ENCODE measurements at places on chromosomes 12 and 14. TPM values are rescaled to one million over a fixed set of nuclear protein-coding genes. Genes with fewer than 3 reads are reported as not detected.

DNA sequence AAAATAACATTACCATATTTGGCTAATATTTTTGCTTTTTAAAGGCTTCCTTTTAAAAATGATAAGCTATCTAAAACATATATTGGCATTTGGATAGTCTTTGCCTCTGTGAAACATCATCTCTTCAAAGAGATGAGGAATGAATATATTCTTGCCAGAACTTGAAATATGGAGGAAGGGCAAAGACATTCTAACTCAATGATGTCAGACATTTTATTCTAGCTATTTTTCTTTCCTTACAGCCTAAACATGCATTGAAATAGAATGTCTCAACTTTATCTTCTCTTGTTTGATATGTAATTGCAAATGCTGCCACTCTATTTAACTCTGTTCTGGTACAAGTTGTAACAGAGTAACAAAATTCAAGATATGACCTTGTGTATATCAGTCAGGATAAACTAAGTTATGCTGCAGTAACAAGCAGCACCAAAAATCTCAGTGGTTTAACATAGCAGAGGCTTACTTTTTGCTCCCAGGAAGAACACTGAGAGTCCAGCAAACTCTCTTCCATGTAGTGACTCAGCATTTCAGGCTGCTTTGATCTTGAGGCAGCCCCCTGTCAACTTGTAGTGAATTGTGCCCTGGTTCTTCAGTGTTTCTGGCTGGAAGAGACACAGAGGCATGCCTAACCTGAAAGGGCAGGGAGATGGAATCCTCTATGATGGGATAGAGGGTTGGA is 11.0 kb downstream of the IRAK3 start:
- DNase-seq, result no peak

- DNase-seq, result no peak
These were observed 480.2 kb upstream of the FBXO33 start for GRCh38 chr14:39912192-39913100.

GRCh38 chr14:95526483-95527386 is 8.1 kb upstream of the GLRX5 start:
- no peak for DNase-seq

GRCh38 chr12:15698377-15698871 is 90.8 kb downstream of the EPS8 start:
- no peak for DNase-seq

DNA sequence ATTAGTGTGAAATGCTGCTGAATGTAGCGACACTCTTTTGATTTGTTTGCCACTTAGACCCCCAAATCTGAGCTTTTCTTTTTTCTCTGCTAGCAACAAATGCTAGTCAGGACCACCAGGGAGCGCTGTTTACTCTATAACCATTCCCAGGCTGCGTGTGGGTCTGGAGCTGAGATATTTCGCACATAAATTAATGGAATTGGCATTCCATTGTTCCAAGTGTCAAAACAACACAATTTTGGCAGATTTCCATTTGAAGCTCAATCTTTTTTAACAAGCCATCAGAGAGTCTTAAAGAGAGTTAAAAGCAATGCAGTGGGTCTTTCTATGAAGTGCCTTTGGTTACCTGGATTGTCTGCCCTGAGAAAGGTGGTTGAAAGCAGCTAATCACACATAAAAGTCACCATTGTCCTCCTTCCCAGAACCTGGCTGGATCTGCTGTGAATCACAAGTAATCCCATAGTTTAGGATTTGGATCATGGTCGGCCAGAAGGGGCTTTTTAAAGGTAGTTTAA is 7.4 kb upstream of the TMEM132C start:
- no peak for DNase-seq

- DNase-seq, result no peak
These were observed 136.9 kb downstream of the EGLN3 start for GRCh38 chr14:33814010-33814409.

- DNase-seq, result no peak
These were observed 301.9 kb downstream of the CCER1 start for GRCh38 chr12:90653040-90653439.

DNA sequence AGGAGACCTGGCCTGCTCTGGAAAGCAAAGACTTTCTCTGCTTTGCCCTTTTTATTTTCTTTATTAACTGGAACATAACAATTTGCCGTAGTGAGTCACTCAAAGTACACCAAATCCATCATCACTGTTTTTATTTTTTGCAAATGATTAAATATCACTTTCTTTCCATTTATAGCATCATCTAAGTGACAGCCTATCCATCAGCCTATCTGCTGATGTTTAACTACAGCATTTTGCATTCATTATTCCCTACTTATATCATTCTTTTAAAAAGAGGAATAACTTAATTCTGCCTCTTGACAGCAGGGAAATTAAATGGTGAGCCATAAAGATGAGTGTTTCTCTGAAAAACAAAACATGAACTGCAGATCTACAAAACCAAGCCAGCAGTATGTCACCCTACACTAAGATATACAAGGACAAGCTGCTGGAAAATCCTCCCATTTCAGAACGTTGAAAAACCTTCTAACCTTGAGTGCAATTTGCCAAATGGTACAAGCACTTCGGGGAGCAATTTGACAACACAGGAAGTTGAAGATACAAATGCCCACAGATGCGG is 821.3 kb upstream of the TMEM132C start:
- DNase-seq, result no peak

GRCh38 chr12:45122768-45123380 is 72.0 kb upstream of the DBX2 start:
- peak; percentile 64 for DNase-seq

GRCh38 chr14:103155010-103155409 is 31.7 kb downstream of the TNFAIP2 start:
- peak; percentile 86 for DNase-seq

GRCh38 chr12:129527506-129527905 is 376.3 kb downstream of the TMEM132D start:
- DNase-seq, result no peak

DNA sequence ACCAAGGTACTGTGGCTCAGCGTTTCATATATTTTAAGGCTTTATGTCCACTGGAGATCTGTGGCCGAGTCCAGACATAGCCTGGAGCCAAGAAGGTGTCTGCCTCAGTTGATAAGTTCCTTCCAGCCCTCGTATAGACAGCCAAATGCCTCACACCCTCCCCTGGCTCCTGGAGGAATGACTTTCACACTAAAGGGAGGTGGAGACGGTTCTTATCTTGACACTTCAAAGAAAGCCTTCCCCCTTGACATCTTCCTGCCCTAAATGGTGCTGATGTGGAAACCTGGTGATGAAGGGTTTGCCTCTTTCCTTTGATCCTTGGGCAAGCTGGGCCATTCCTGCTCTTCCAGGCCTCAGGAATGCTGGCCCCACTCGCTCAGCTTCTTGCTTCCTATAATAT is 474.8 kb upstream of the TBX3 start:
- DNase-seq, result no peak

RNASE2 gene
- total RNA-seq, result not detected

STRAP gene
- total RNA-seq, result 126 TPM

TAS2R30 gene
- 0.52 TPM for total RNA-seq

YLPM1 gene
- 76.1 TPM for total RNA-seq

CKB gene
- total RNA-seq, result 340 TPM

CMA1 gene
- total RNA-seq, result not detected

GAS2L3 gene
- total RNA-seq, result 23.7 TPM
